ENCODE measurements at places on chromosomes 2 and 18. TPM values are rescaled to one million over a fixed set of nuclear protein-coding genes. Genes with fewer than 3 reads are reported as not detected.
A peak's percentile ranks its signal among the peaks of the same experiment; 100 is the strongest.

GRCh38 chr18:32091325-32091723 is 350 bp upstream of the RNF138 start:
- ATAC-seq = no peak

- no peak for ATAC-seq
Observed at GRCh38 chr18:59621027-59621426, 76.2 kb downstream of the CCBE1 start.

The FAM124B gene
- total RNA-seq = 7.3 TPM

The KCNG2 gene
- 0.27 TPM for total RNA-seq

DNA sequence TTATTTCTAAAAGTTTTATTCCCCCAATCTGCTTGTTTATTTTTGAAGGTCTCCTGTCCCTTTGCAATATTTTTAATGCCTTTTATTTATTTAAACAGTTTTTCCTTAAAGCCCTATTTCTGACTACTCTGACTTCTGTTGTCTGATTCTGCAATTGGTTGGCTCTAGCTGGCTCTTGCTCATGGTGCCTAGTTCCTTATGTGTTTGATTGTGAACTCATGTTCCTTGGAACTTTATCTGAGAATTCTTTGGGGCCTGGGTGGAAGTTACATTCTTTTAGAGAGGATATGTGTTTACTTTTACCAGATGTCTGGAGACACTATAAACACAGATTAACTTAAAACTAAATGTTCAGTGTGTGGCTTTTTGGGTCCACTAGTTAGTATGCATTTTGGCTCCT is 175.9 kb downstream of the DYSF start:
- ATAC-seq = no peak

DNA sequence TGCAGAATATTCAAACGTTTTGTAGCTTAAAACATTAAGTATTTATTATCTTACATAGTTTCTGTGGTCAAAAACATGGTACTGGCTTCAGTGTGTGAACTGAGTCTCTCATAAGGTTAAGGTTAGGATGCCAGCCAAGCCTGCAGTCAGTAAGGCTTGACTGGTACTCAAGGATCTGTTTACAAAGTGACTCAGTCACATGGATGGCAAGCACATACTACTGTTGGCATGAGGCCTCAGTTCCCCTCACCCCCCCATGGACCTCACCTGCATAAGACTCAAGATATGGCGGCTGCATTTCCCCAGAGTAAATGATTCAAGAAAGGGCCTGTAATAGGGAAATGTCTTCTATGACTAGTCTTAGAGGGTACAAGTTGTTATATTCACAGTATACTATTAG is 1167.5 kb downstream of the DPP10 start:
- ATAC-seq = no peak

- no peak for ATAC-seq
Observed at GRCh38 chr2:1582891-1583341, 161.4 kb downstream of the PXDN start.

DNA sequence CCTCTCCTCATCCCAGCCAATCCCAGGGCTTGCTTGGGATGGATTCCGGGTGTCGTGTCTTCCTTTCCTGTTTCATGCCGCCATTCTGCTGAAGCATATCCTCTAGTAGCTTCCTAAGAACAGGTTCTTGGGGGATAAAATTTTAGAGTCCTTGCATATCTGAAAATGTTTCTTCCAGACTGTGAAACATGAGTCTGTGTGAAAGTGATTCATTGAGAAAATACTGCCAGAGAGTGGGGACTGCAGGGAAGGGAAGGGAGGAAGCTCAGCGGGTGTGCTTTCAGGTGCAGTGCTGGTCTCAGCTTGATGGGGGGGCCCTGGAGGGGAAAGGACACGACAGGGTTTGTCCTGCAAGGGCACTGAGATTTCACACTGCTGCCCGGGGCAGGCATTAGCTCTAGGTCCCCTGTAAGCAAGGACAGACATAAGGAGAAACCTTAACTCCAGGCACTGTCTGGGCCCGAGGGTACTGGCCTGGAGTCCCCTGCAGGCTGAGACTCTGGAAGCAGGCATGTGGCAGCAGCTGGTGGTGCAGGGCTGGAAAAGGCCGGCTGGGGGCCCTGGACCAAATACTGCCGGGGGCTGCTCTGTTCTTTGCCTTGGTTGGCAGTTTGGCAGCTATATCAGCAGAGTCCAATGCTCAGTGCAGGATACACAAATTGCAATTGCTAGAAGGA is 97.6 kb upstream of the HS6ST1 start:
- ATAC-seq = no peak

DNA sequence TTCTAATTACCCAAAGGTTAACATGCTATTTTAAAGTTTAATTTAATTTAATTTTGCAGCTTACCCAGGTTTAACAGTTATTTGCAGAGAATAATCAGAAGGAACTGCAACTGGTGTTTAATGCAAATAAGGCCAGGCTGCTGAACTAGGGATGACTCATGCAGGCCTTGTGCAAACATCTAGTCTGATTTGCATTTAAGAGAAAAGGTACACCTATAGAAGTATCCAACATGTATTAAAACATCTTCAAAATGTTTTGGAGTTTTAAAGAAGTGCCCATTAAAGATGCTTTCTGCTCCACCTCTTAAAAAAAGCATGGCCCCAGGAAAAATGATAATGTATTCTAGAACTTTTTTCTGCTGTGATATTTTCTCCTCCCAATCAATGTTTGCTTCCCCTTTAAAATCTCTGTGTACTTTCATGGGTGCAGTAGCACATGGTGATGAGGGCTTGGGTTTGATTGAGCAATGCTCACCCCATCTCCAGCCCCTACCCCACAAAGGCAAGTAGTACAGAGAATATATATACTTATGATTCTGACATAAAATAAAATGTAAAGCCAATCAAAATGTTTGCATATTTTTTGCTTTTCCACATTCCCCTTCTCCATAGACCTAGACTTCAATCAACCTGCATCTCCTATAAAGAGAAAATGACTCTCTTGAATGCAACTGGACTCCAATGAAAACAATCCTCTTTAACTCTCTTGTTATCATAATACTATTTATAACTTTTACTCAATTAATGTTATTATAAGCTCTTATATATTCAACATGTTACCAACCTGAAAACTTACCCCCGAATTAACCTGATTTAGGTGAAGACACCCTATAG is 54.1 kb downstream of the ATP8B1 start:
- no peak for ATAC-seq

The MAL gene
- total RNA-seq = 26.9 TPM

The ANKRD30B gene
- total RNA-seq = not detected

The TPO gene
- 14.5 TPM for total RNA-seq

The GNAL gene
- total RNA-seq = 15.5 TPM

DNA sequence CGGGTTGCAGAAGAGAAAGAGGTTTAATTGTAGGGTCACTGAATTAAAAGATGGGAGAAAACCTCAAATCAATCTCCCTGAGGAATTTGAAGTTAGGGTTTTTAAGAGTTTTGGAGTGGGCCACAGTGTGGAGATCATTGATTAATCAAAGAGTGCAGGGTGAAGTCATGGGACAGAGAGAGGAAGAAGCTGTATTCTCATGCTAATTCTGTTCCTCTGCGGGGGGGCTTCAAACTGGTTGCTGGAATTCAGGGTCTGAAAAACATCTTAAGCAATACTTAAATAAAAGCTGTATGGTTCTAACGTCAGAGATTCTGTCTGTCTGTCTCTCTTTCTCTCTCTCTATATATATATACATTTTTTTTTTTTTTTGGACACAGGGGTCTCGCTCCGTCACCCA is 169.8 kb upstream of the SPATS2L start:
- no peak for ATAC-seq

The CTAGE1 gene
- total RNA-seq = not detected

The SPDYA gene
- 3.9 TPM for total RNA-seq

GRCh38 chr2:120675460-120676130 is 60.1 kb upstream of the GLI2 start:
- ATAC-seq = no peak

The DSG4 gene
- total RNA-seq = not detected

- ATAC-seq = no peak
Observed at GRCh38 chr2:42921147-42921520, 128.8 kb upstream of the HAAO start.

- no peak for ATAC-seq
Observed at GRCh38 chr2:102346381-102347130, 9.0 kb upstream of the IL18R1 start.

The DSEL gene
- 10.9 TPM for total RNA-seq

The TMEM87B gene
- 12.5 TPM for total RNA-seq

DNA sequence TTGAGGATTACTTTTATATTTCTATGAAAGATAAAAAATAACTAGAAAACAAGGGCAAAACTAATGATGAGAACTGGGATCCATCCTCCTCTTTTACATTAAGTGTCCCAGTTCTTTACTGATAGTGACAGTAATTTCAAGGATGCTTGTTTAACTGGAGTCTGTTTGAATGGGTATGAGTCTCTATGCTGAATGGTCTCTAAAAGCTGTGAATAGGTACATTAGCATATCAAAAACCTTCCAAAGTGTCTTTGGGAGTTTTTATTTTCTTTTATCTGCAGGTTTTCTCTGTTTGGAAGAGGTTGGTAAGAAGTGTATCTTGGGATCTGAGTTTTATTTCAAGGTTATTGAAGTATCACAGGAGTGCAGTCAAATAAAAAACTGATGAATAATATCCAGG is 30.0 kb downstream of the DSEL start:
- no peak for ATAC-seq

The RNF152 gene
- 9.4 TPM for total RNA-seq

GRCh38 chr2:241593271-241593670 is 34.7 kb downstream of the BOK start:
- ATAC-seq = no peak

- ATAC-seq = peak; percentile 22
Observed at GRCh38 chr2:189559579-189560272, 20.9 kb downstream of the SLC40A1 start.

The KLHL30 gene
- 8.1 TPM for total RNA-seq

- no peak for ATAC-seq
Observed at GRCh38 chr2:157876786-157877138, 632 bp upstream of the ACVR1 start.

The POTEJ gene
- not detected for total RNA-seq

- ATAC-seq = no peak
Observed at GRCh38 chr2:118430510-118431164, 342.4 kb downstream of the INSIG2 start.

The MARCO gene
- total RNA-seq = 8.1 TPM

- no peak for ATAC-seq
Observed at GRCh38 chr2:109655287-109655686, 41.1 kb downstream of the SOWAHC start.

DNA sequence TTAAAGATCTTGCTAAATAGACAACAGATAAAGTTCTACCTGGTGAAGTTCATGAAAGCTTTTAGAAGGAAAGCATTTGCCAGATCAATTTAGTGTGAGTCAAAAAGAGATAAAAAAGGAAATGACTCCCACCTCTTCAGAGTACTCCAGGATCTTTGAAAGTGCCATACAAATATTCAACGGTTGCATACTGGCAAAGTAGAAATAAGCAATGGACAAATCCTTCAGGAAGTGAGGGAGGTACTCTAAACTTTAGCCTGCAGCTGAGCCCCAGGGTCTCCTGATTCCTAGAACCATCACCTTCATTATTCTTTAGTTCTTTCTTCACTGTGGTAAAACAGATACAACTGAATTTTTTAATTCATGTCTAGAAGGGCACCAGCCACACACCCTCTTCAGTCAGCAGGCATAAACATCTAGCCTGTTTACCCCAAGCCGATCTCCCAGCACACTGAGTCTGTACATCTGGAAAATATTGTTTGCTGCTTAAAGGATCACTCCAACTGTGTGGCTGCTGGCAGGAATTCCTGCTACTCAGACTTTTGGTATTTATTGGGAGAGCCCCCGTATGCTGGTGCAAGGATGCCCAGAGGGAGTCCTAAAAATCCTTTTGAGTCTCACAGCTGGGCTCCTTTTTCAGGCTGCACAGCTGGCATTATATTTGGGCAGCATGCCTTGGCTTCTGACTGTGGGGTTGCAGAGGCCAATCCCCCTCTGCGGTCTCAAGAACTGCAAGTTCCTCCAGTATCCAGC is 72.3 kb upstream of the SESTD1 start:
- no peak for ATAC-seq

DNA sequence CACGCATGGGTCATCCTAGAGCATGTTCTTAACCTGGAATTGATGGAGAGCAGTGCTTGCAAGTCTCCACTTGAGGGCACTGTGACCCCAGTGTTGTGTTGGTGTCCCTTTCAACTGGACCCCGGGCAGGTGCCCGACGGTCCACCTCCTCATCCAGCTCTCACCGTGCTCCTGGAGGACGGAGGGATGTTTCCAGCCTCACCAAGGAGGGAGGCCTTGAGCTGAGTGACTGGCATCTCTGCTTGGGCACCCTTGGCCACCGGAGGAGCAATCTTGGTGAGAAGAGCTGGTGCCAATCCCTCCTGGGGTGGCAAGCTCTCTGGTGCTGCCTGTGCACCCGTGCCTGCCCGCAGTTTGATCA is 45.4 kb upstream of the ASB18 start:
- no peak for ATAC-seq

DNA sequence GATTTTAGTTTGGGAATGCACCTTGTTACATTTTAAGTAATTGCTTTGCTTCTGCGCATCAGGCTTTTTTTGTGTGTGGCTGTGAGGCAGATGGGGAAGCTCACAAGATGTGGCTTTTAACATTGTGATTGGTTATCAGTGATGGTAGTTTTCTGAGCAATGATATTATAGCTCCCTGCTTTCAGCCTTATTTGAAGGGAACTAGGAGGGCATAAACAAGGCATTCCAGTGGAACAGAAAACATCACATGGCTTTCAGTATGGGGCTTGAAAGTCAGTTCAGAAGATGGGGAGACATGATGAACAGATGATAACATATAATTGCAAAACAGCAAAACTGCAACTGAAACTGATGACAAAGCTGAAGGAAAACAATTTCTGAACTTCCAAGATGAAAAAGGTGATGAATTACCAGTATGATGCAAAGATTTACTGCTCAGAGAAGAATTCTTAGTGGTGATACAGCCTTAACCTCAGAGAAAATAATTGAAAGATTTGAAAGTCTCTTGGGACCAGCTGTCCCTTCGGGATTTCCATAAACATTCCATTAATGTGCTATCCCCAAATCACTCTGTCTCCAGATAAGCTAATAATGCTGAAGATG is 439.7 kb downstream of the RND3 start:
- no peak for ATAC-seq

The CYP27C1 gene
- total RNA-seq = 0.52 TPM

The LAPTM4A gene
- 234 TPM for total RNA-seq

DNA sequence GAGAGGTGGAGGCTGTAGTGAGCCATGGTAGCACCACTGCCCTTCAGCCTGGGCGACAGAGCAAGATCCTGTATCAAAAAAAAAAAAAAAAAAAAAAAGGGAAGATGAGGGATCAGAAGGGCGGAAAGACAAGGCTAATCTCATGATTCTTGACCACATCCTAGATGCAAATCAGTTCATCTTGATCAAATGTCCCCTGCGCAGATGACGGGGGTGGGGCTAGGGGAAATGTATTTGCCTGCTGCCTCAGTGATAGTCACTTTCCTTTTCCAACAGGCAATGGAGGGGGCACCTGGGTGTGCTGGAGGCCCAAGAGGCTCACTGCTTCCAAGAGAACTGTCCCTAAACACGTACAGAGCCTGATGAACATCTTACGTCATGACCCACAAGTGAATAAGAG is 3.7 kb upstream of the EMILIN2 start:
- ATAC-seq = no peak

The SLC35F5 gene
- 42.5 TPM for total RNA-seq

The UGP2 gene
- total RNA-seq = 151 TPM

GRCh38 chr2:232523682-232524597 is 2.0 kb upstream of the CHRND start:
- ATAC-seq = no peak

GRCh38 chr2:237864444-237864931 is 5.1 kb downstream of the RAMP1 start:
- peak; percentile 0 for ATAC-seq

The KHK gene
- total RNA-seq = 6.1 TPM

The REEP1 gene
- total RNA-seq = 107 TPM

The GKN2 gene
- not detected for total RNA-seq

The CFAP65 gene
- total RNA-seq = not detected

The PROC gene
- not detected for total RNA-seq
